ENCODE measurements at places on chromosomes 2 and 18.

- DNase-seq: peak; percentile 65
Measured at GRCh38 chr2:98822301-98823164, 91.6 kb upstream of the MGAT4A start.

DNA sequence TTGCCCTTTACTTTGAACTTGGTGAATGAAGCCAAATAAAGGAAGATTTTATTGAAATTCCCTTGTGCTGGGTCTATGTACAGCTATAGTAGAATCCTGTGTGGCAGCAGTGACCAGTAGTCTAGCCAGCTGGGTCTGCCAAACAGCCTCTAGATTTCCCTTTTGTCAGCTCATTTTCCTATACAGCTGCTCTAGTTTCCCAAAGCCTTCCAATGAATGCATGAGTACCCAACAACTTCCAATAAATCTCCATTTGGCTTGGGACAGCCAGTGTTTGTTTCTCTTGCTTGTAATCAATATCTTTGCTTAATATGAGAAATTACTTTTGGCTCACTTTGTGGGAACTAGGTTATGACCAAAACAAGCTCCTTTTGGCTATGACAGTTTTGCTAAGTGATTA lies 43.6 kb downstream of the SCN9A start:
- no peak for DNase-seq

- DNase-seq: no peak
Measured at GRCh38 chr2:178908810-178909209, 101.6 kb upstream of the TTN start.

DNA sequence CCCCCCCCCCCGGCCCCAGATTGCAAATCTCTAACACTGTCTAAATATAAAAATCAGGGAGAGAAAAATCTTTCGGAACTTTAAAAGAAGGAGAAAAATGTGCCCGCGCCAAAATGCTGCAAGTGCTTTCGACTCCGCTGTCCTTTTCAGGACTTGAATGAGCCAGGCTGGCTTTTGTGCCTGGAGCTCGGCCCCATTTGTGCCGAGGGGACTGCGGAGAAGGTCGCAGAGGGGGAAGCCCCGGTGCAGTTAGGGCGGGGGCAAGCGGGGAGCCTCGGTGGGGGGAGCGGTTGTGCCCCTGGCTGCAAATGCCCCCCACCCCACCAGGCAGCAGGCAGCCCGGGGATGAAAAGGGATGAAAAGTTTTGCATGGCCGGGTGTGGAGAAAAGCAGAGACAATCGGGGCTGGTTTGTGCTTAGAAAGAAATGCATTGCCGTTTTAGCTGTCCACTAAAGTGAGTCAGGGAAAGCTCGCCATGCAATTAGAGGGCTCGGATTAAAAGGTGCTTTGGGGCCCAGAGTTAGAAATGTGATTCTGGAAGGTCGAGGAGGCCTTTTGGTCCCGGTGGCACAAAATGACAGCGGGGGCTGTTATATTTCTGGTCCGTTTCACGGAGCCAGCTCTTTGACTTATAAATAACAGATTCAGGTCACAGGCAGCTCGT lies 1.6 kb downstream of the INHBB start:
- DNase-seq: no peak

GRCh38 chr2:197416268-197416667 lies 18.6 kb downstream of the SF3B1 start:
- no peak for DNase-seq

GRCh38 chr2:58271826-58272225 lies 30.7 kb upstream of the FANCL start:
- no peak for DNase-seq

GRCh38 chr2:71534201-71534600 lies 80.8 kb downstream of the DYSF start:
- DNase-seq: no peak

DNA sequence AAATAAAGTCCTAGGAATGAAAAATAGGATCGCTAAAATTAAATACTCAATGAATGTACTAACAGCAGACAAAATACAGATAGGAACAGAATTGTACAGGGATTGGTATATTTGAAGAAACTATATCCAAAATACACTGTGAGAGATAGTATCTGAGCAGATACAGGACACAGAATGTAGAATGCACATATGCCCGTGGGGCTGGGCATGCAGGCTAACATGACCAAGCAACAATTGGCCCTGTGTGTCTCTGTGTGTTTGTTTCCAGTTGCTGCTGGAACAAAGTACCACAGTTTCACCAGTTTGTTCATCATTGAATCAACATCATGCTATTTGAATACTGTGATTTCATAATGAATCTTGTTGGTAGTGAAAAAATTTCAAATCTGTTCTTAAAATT lies 127.6 kb downstream of the PMAIP1 start:
- no peak for DNase-seq

GRCh38 chr2:98685930-98686887 lies 44.7 kb downstream of the MGAT4A start:
- DNase-seq: no peak

DNA sequence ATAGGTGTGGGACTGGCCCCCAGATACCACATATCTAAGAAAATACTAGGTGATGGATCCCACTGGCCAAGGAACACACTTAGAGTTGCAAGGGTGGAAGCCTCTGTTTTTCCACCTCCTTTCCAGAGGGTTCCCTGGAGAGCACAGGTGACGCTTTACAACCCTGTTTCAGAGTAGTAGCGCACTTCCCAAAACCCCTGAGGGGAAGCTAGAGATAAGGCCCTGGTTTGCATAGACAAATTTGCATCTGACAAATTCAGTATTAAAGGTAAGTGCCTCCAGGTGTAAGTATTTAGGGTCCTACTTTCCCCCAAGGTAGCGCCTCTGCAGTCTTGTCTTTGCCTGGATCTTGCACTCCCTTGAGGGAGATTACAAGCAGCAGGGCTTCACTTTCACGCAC lies 474 bp upstream of the CERKL start:
- no peak for DNase-seq

GRCh38 chr18:74896390-74896991 lies 298.8 kb downstream of the ZNF407 start:
- peak; percentile 27 for DNase-seq

- DNase-seq: no peak
Measured at GRCh38 chr18:23888881-23889280, 125.7 kb upstream of the TTC39C start.

GRCh38 chr18:51617572-51618260 lies 420.2 kb upstream of the MEX3C start:
- DNase-seq: no peak

GRCh38 chr2:128450211-128451024 lies 131.8 kb upstream of the HS6ST1 start:
- DNase-seq: no peak

DNA sequence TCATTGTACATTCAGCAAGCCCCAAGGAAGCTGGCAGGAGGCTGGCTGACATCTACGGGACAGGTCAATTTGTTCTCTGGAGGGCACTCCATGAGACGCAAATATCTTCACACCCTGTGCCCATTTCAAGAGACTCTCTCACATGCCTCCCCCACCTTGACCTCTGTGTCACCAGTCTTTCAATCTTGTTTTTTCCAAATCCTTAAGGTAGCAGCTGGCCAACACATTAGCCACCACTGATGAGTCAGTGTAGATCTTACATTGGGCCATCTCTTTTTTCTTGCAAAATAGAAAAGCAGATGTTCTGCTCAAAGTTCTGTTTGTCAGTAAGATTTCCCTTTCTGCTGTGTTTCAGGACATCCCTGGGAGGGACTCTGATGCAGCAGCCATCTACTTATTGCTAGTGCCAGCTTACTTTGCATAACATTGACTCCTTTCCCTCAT lies 1.7 kb upstream of the DPP4 start:
- no peak for DNase-seq

DNA sequence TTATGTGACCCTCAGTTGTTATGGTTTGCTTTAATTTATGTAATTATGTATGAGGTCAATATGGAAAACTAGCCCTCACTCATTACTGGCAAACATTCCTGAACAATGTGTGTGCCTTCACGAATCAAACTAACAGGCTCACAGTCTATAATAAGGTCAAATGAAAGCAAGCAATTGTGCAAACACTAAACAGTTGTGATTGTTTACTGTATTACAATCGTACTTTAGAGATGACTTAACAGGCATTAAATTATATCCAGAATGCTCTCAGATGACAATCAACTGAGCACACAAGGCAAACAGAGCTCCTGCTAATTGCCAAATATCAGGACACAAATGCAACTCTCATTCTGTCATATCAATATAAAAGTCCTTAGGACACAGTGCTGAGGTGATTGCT lies 29.5 kb downstream of the COL5A2 start:
- DNase-seq: no peak

DNA sequence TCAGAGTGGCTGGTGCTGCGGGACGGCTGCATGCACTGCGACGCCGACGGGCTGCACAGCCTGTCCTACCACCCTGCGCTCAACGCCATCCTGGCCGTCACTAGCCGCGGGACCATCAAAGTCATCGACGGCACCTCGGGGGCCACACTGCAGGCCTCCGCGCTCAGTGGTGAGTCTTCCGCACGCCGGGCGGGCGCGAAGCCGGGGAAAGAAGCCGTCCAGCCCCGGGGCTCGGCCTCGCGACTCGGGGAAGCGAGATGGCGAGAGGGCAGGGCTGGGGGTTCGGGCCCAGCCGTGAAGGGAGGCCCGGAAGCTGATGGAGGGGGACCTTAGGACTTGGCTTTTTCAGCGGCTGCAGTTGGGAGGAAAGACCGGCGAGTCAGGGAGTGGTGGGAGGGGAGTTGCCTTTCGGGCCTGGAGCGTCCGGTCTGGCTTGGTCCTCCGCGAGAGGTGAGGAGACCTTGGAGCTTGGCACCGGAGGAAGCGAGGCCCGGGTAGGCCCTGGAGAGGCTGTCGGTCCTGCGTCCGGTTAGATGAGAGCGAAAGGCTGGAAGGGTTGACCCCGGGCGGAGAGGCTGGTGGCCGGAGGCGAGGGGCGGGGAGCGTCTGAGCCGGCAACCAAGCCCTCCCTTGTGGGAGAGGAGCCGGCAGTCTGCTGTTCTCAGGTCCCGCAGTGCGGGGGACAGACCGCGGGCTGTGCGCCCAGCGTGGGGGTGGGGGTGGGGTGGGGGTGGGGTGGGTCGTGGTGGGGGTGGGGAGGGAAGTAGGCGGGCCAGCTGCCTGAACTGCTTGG lies 691 bp downstream of the BIRC6 start:
- DNase-seq: peak; percentile 40

DNA sequence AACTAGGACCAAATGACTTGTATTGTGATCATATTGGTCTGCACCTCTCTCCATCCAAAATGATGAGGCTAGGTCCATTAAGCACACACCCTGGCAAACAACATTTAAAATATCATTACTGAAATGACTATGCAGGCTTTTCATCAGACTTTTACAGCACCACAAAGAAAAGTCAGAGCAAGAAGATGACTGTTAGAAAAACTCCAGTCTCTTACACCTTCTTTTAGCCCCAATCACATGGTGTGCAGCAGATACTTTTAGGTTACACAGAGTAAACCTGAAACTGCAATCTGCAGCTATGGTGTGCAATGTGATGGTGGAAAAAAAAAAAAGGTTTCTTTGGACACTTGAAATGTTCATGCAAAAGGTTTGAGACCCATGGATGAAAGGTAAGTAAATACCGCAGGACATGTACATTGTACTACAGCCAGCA lies 5.4 kb upstream of the POLI start:
- DNase-seq: no peak

DNA sequence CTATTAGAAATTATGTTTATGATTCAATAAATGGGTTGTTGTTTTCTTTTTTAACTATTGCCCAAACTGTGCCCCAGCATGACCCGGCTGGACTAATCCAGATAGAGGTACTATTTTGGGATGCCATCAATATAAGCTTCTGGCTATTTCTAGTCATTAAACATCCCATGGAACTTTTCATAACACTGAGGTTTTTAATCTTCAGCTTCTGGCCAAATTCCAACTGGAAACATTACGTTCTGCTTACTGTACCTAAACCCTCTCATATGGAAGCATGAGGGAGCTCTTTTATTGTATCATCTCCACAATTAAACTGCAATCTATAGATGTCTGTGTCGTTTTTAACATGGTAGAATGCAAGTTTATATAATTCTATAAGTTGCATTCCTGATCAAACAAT lies 674.7 kb downstream of the ARHGAP15 start:
- DNase-seq: no peak

- DNase-seq: no peak
Measured at GRCh38 chr2:200985799-200986198, 22.3 kb upstream of the ORC2 start.

DNA sequence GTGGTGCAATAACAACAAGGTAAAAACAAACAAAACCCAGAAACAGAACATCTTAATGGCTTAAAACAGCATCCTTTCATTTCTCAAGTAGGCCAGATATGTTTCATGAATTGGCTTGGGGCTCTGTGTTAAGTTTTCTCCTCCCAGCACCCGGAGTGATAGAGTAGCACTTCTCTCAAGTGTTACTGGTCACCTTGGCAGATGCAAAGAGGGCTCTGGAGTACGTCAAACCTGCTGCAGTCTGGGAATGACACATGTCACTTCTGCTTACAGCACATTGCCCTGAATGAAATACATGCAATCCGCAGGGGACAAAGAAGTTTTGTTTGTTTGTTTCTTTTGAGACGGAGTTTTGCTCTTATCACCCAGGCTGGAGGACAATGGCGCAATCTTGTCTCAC lies 639.3 kb downstream of the CNTNAP5 start:
- DNase-seq: no peak

Measured in activated naive CD4-positive, alpha-beta T cell treated with Interleukin-2 at 50 U/mL for 16 hours (primary cell).